ENCODE measurements at places on chromosomes 4 and X. TPM values are rescaled to one million over a fixed set of nuclear protein-coding genes. Genes with fewer than 3 reads are reported as not detected.

DNA sequence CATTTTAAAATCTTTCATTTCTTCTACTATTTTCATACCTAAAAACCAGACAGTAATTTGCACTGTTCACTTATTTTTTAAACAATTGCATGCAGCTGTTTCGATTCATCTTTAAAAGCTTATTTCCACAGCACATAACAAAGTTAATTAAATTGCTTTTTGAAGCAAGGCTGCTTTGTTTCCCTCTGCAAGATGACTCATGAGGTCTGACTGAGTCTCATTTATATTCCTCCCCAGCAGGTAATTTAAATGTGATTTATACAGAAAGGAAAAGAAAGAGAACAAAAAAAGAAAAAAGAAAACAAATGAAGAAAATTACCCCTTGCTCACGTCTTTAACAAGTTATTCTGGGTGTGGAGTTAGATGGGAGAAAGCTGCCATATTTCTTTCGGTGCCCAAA, 22.8 kb downstream of the VMA21 start:
- DNase-seq, result peak; percentile 9

DNA sequence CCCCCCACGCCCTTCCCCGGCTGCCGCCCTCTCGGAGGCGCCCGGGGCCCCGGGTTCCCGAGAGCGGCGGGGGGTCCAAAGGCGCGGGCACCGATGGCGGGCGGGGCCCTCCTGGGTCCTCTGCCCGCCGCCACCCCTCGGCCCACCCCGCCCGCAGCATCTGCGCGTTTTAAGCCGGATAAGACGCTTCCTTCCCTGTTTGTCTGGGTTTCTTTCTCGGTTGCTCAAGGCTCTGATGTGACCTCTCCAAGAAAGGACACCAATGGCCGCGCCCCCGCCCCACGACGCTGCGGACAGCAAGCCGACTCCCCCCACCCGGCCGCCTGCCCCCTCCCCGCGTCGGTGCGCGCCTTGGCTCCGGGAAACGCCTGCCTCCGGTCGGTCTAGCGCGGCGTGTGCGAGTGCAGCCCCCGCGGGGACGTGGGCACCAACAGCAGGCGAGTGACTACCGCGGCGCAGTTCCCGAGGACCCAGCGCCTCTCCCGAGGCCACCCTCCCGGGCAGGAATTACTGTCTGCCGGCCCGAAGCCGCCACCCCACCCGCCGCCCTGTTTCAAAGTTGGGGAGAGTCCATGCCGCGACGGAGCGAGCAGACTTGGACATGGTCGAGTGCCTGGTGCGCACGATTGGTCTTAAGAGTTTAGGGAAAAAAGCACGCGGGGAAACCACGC, 21.1 kb upstream of the HMX1 start:
- DNase-seq, result no peak

GSX2 gene
- total RNA-seq, result not detected

TEC gene
- 0.81 TPM for total RNA-seq

- peak; percentile 1 for DNase-seq
These were observed 733.9 kb upstream of the EPHA5 start for GRCh38 chr4:66404141-66404540.

CTAG2 gene
- 1.1 TPM for total RNA-seq

GRCh38 chr4:184030036-184030435, 124.9 kb downstream of the STOX2 start:
- no peak for DNase-seq
